ENCODE measurements at places on chromosomes 3 and 15.

- no peak for DNase-seq
Observed at GRCh38 chr3:183764847-183765731, 60.3 kb downstream of the MAP6D1 start.

DNA sequence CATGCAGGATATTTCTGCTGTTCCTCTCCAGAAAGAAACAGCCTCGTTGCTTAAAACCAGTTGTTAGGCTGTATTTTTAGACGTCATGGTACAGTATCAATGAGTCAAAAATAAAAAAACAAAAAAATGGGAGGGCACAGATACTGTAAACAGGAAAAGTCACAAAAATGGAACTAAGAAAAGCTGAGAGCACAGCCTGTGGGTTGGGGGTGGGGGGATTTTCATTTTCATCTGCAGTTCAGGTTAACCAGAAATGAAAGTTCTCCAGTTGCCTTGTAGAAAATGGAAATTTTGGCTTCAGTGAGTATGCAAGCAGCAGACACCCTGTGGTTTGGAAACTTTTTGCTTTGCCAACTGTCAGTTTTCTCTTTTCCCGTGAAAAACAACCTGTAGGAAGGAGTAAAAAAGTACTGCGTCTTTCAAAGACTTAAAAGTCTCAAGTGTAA is 59.0 kb downstream of the FRMD4B start:
- peak; percentile 90 for DNase-seq

- no peak for DNase-seq
Observed at GRCh38 chr3:43257850-43258249, 28.5 kb upstream of the SNRK start.

DNA sequence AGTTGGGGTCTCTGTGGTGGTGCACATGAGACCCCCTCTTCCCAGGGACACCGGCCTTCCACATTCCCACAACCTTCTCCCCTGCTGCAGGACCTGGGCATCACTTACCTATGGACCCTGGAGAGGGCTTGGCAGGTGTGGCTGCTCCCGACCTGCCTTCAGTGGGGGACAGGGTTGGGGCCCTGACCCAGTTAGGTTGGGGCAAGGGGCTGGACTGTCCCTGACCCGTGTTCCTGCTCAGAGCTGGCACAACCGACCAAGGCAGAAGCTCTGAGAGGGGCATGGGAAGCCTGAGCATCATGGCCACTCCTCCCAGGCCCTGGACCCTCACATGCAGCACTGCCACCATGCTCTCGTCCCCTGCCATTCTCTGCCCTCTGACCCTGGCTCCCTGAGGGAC is 6.1 kb downstream of the NBEAL2 start:
- DNase-seq, result no peak

DNA sequence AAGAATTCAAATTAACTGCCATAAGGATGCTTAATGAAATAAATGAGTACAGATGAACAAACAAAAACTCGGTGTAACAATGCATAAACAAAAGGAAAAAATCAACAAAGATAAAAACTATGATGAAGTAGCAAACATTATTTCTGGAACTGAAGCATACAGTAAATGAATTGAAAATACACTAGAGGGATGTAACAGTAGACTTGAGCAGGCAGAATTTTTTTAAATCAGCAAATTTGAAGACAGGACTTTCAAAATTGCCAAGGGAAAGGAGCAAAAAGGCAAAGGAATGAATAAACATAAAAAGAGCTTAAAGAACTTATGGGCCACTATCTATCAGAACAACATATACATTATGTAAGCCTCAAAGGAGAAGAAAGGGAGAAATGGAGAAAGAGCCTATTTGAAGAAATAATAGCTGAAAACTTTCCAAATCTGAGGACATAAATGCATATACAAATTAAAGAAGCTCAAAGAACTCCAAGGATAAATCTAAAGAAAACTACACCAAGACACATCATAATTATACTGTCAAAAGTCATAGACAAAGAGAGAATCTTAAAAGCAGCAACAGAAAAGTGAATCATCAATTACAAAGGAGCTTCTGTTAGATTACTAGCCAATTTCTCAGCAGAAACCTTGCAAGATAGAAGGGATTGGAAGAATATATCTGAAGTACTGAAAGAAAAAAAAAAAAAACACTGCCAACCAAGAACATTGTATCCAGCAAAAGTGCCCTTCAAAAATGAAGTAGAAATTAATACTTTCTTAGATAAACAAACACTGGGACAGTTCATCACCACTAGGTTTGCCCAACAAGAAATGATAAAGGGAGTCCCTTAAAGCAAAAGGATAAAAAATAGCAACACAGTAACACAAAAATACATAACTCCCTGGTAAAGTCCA is 15.5 kb downstream of the TOP2B start:
- DNase-seq, result no peak

DNA sequence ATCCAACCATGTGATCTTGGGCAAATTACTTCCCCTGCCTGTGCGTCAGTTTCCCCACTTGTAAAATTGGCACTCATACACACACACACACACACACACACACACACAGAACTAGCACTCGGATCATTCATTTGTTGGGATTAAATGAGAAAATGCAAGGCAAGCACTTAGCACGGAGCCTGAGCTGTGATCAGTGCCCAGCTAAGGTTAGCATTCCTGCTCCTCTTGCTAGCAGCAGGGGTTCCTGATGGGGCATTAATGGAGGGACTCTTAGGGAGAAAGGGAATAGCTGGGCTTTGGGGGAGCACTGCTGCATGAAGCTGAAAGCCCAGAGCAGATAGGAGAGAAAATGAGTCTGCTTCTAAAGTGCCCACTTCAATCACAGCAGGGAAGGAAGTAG is 187.7 kb upstream of the C2CD4B start:
- DNase-seq, result no peak

GRCh38 chr3:21297304-21297703 is 453.7 kb downstream of the ZNF385D start:
- no peak for DNase-seq

Data from inflammatory macrophage treated with lipopolysaccharide for 4 hours (primary cell).